ENCODE measurements at places on chromosomes 12 and 14.

DNA sequence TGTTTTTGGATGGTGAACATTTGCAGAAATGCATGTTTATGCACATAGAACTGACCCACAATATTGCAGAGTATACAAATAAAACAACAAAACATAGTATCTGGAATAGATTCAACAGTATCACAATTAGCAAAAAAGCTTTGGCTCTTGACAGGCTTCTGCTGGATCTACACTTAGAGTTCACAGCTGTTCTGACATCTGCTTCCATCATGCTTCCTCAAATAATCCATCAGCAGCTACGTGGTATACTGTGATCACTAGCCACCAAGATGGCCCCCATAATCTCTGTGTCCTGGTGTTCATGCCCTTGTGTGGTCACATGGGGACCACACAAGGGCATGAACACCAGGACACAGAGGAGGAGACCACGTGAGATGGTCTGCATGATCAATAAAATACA is 166.6 kb upstream of the CCDC198 start:
- no peak for DNase-seq

DNA sequence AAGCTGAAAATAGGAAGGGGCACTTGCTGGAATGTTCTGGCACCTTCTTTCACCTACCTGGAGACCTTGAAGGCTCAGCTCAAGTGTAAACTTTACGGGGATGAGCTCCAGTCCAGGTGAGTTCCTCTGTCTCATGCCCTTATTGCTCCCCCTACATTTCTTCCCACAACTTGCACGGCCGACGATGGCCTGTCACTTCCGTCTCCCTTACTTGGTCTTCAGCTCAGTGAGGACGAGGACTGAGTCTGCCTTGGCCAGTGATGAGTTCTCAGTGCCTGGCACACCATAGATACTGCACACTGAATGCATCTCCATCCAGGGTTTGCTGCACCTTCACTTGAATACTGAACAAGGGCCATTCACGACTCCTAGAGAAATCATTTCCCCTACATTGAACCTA is 21.4 kb downstream of the ADGRD1 start:
- DNase-seq = no peak

DNA sequence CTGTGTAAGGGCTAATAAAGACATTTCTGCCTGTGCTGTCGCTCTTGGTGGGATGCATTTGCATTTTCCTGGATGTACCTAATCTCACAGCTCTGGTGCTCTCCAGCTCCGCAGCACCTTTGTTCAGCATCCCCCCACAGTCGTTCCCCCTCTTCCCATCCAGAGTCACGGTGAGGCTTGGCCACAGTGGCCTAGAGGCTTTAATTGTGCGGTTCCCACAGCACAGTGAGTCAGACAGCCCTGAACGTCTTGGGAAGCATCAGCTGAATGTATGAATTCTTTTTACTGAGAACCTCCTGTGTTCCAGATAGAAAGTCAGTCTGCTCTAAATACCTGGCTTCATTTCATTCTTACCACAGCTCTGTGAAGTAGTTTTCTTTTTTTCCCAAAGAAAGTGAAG is 28.7 kb downstream of the MLXIP start:
- no peak for DNase-seq

DNA sequence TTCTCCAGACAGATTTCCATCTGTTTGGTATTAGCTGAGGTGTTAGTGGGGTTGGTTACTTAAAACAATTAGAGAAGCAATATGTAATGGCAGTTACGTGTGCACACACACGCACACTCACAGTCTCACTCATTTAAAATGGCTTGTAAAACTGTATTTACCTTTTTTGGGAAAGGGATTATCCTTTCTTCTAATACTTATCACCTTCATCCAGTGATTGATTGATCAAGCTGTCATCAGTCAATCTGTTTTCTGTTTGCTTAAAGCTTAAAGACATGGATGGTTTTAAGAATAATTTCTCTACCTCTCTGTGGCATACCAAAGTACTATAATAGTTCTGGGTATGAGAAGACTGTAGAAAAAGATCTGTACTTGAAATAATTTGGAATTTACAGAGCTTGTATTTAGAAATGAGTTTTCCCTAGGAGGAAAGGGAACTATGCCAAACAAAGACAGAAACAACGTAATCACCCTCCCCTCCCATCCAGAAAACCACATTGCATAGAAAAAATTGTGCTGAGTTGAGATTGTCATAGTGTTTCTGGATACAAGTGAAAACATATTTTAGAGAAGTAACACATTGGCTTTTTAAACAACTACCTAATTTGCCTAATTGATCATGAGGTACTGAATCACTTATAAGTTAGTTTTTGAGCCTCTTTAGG is 455.8 kb downstream of the PCNX1 start:
- no peak for DNase-seq

GRCh38 chr12:46159309-46159901 is 109.4 kb downstream of the SLC38A1 start:
- DNase-seq = no peak

DNA sequence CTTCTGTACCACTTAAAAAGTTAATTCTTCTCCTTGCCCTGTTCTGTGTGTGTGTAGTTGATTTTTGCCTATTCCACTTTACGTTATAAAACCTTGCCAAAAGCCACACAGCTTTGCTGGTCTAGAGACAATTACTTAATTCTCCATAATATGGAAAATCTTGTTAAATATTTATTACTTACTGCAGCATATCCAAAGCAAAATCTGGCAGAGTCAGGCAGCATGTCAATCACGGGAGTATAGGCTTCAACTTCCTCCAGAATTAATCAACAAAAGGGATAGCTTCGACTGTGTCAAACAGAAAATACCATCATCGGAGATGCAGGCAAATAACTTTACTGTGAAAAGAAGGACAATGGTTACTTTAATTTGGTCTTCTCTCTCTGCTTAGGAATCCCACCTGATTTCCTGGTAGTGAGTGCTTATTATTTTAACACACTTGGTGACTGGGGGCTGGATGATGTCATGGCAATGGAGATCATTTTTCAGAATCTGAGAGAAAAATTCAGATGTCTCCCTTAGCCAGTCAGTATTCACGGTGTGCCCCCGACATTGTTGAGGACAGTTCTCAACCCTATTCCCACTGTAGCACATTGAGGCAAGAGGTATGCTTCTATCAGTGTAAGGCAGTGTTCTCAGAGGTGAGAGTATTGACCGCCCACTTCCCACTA is 3.7 kb upstream of the MSRB3 start:
- DNase-seq = no peak

- no peak for DNase-seq
Observed at GRCh38 chr14:63308723-63309317, 9.9 kb downstream of the GPHB5 start.

- DNase-seq = no peak
Observed at GRCh38 chr12:61536117-61536516, 724.1 kb upstream of the USP15 start.

DNA sequence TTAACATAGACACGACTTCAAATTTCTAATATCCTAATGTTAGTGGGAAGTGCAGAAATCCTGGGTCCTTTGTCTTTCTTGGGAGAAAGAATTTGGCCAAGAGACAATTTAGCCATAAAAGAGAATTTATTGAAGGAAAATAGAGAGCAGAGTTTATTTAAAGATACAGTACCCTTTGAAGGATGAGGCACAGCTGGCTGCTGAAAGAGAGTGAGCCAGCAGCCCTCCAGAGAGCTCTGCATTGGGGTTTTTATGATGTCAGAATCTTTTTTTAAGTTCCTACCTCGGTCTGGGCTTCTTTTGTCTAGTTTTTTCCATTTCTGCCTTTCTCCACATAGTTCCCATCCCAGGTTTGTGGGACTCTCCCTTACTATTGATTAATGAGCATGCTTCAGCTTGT is 37.5 kb downstream of the CCER1 start:
- no peak for DNase-seq

DNA sequence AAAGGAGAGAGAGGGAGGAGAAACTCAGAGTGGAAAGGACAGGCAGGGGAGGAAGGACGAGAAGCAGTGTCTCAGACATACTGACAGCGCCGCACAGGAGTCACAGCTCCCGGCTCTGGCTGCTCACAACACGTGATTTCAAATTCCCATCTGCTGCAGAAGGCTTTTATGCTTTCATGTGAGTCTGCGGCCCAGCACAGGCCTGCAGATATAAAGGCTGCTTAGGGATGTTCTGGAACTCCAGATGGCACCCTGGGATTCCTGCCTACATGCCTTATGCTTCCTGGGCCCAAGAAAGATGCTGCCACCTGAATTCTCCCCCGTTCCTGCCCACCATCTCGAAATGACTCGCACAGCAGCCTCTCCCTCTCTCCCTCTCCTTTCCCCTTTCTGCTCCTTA is 89.6 kb downstream of the NUAK1 start:
- peak; percentile 86 for DNase-seq

- DNase-seq = no peak
Observed at GRCh38 chr14:53845813-53846693, 110.6 kb downstream of the BMP4 start.

- DNase-seq = no peak
Observed at GRCh38 chr12:130952171-130952954, 1.3 kb upstream of the ADGRD1 start.

DNA sequence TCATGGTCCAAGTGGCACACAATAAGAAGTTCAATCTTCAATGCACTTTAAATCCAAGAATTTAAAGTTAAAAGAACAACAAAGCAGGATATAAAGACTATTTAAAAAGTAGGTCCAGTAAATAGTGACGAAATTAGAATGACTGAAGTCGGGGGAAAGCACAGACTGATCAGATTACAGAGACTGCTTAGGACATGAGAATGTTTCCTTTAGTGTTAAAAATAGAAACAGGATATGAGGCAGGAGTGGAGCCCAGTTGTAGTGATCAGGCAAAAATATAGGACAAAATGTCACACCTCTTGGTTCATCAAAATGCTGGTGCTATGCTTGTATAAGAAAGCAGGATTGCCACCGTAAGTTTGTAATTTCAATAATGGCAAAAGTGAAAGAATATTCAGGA is 52.2 kb upstream of the CD163 start:
- DNase-seq = no peak

- DNase-seq = no peak
Observed at GRCh38 chr12:40122842-40123241, 17.0 kb upstream of the SLC2A13 start.

DNA sequence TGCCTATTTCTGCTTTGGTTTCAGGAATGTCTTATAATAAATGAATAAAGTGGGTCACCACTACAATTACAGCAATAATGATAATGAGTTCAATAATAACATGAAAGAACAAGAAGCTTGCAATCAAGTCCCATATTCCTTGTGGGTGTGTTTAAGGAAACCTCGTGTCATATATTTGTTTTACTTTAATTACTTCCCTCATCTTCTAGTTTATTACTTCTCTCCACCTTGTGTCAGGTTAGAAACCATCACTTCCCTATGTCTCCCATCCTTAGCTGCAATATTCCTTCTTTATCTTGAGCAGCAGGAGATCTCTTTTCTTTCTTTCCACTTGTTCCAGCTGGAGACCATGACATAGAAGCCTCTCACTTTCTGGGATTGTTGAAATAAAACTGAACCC is 384.0 kb upstream of the TMEM132C start:
- no peak for DNase-seq

- DNase-seq = no peak
Observed at GRCh38 chr12:57191410-57191809, 25.2 kb upstream of the NXPH4 start.

- no peak for DNase-seq
Observed at GRCh38 chr14:90062127-90062794, 467 bp downstream of the KCNK13 start.

DNA sequence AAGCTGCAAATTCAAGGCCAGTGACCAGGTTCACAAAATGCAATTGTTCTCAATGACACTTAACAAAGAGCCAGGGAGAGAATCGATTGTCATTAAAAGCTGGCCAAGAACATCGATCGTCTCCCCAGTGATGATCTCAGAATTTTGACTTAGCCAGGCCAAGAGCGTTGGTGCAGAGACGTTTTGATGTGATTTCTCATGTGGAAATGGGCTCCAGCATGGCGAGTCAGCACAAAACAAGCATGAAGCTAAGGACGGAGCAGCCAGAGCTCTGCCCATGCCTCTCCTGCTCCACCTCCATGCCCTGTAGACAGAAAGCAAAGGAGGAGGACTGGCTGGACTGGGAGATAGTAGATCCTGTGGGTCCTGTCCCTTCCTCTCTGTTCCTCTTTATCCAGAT is 270.8 kb downstream of the FOXN3 start:
- DNase-seq = no peak

All from cerebellar nuclear complex (tissue), 1 donor.